ENCODE measurements at places on chromosomes 4 and X.
A peak's percentile ranks its signal among the peaks of the same experiment; 100 is the strongest.

GRCh38 chr4:175413561-175413960 lies 398.5 kb downstream of the GPM6A start:
- DNase-seq, result no peak

DNA sequence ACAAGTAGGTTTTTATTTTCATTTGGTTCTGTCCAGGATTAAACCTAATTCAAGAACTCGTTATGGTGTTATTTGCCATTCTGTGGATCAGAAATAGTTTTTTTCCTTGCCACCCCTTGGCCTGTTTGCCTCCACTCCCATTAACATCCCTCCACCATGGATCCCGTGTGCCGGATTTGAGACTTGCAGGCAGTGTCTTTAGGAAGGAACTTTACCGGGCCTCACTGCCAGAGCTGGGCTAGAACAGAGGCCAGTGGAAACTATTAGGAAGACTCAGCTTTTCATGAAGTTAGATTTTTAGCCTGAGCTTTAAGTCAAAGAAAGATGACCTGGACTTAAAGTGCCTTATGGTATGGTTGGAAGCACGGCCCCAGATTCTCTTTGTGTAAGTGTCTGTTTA lies 2.4 kb downstream of the KLHL2 start:
- DNase-seq, result no peak

DNA sequence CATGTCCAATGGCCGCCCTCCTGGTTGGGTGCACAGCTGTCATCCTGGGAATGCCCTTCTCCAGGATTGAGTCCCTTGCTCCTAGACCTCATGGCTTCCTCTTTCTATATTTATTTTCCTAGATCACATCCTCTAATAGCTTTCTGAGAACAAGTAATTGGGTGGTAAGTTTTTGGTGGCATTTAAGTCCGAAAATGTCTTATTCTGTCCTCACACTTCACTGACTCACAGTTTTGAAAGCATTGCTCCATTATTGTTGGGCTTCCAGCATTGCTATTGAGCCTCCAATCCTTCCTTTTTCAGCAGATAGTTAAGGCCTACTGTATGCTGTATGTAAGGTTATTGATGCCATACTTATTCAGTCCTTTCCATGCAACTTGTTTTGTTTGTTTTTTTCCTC lies 25.9 kb downstream of the PGM2 start:
- no peak for DNase-seq

DNA sequence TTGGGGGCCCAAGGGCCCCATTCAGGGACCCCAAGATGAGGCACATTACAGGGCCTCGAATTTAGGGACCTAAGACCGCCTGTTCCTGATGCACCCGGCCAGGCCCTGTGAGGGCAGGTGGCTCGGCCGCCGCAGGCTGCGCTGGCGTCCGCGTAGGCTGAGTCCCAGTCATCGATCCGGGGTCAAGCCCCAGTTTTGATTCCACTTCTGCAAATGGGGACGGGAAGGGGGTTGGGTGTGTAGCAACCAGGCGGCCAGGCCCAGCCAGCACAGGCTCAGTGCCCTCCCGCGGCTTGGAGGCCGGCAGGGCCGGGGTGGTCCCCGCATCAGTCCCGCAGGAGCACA lies 327 bp downstream of the PNPLA4 start:
- DNase-seq, result no peak

DNA sequence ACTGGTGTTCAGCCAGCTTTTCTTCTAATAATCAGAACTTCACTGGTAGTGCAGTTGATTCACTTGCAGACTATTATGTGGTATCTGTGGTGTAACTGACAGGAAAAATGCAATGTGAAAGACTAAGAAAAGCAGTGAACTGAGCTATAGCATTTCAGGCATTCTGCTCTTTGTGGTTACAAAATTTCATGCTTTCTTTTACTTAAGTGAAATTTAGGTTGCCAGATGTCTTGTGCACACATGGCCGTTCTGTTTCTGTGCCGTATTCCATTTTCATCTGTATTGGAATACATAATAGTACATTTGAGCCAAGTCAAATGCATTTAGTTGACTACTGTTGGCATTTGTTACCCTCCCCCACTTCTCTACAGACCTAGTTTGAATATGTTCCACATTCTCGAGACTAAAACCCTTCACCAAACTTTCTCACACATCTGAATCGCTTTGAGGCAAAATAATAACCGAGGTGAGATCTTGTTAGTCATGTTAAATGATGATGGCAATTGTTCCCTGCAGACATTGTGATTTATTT lies 8.2 kb downstream of the RTL3 start:
- no peak for DNase-seq

DNA sequence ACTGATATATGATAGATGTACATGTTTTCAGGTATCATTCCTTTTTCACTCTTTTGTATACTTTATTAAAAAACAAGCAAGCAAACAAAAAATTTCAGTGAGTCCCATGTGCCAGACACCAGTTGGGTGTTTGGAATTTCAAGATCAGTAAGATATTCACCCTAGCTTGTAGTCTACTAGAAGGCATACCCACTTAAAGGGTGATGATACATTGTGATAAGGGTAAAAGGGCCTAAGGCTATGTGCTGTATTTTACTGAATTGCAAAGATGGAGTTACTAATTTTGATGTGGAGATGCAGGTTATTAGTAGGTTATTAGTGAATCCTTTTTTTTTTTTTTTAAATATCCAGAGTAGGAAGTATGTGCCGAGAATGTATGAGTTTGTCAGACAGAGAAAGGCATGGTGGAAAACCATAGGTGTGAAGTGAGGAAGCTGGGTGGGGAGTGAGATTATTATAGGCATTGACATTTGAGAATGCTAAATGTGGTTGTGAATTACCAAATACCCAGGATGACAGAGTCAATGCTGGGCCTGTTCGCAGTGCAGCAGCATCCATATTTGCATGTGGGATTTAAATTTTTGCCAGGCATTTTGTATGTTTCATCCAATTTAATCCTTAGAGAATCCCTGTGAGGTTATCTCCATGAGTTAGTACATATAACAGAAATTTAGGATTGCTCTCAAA lies 10.1 kb downstream of the STIM2 start:
- no peak for DNase-seq

- no peak for DNase-seq
Measured at GRCh38 chr4:55808186-55808585, 11.4 kb upstream of the EXOC1L start.

GRCh38 chr4:79927931-79928330 lies 145.1 kb downstream of the ANTXR2 start:
- no peak for DNase-seq

DNA sequence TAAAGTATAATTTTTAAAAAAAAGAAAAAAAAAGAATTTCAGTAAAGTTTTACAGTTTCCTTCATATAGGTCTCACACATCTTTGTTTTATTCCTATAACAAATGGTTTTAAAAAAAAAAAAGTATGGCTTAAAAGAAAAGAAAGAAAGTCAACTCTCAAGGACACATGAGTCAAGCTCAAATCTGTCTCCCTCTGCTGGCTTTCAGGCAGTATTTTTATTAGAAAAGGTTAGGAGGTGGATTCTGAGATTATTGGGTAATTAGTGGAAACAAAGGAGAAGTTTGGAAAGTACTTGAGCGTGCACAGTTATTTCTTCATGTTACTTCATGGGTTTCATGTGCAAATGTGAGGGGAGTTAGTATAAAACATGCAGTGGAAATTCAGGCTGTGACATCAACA lies 36.6 kb upstream of the BTC start:
- no peak for DNase-seq

- no peak for DNase-seq
Measured at GRCh38 chrX:104523858-104524257, 42.1 kb upstream of the IL1RAPL2 start.

- DNase-seq, result no peak
Measured at GRCh38 chr4:2177443-2178093, 64.4 kb downstream of the HAUS3 start.

GRCh38 chr4:158811704-158812103 lies 42.9 kb downstream of the FNIP2 start:
- DNase-seq, result peak; percentile 38

- DNase-seq, result no peak
Measured at GRCh38 chr4:86972997-86973396, 38.2 kb downstream of the AFF1 start.

GRCh38 chr4:185261946-185262345 lies 52.5 kb downstream of the SNX25 start:
- DNase-seq, result no peak

DNA sequence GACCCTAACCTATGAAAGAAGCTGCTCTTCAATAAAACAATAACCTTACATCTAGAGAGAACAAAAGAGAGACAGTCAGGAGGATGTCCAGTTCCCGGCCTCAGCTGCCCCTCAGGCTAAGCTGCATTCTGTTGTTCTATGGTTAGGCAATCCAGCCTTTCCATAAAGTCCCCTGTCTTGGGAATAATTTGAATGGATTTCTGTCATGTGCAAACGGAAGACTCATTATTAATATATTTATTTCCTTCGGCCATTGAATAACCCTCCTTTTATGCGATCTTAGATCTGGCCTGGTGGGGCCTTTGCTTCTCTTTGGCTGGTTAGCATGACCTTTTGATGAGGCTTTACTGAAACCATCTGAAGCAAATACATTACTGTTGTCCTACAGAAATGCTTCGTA lies 80.1 kb downstream of the ANKRD50 start:
- DNase-seq, result no peak

DNA sequence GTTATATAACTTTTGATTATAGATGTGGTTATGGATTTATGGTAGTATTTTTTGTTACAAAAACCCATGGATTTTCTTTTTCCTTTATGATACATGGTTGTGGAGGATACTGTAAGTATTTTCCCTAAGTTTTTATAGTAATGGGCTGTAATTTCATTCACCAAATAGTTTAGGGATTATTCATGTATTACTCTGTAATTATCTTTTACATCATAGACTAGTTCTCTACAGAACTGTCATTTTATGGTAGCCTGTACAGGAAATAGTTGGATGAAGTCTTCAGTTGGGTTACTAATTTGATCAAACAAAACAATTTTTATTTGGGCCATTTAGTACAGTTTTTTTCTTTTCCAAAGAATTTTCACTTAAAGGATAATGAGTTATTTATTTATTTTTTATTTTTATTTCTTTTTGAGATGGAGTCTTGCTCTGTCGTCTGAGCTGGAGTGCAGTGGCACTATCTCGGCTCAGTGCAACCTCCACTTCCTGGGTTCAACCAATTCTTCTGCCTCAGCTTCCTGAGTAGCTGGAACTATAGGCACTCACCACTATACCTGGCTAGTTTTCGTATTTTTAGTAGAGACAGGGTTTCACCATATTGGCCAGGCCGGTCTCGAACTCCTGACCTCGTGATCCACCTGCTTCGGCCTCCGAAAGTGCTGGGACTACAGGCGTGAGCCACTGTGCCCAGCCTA lies 42.1 kb downstream of the RBPJ start:
- DNase-seq, result no peak

GRCh38 chr4:88002786-88003185 lies 4.6 kb upstream of the PKD2 start:
- DNase-seq, result no peak

DNA sequence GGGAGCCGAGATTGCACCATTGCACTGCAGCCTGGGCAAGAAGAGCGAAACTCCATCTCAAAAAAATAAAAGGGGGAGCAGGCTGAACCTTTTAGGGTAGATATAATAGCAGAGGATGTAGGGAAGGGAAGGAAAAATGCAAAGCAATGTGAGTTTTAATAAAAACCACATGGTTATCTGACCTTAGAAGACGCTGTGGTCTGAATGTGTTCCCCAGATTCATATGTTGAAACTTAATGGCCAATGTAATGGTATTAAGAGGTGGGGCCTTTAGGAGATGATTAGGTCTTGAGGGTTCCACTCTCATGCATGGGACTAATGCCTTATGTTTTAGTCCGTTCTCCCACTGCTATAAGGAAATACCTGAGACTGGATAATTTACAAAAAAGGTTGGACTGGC lies 114.1 kb upstream of the STX18 start:
- no peak for DNase-seq

GRCh38 chr4:142781114-142781513 lies 65.0 kb downstream of the INPP4B start:
- no peak for DNase-seq

- peak; percentile 77 for DNase-seq
Measured at GRCh38 chr4:36244257-36245082, at the start of gene ARAP2. ARAP2 (minus strand) TSS chr4:36244514; CDS start chr4:36229486, 15,028 bp downstream.

- DNase-seq, result no peak
Measured at GRCh38 chr4:53763813-53764597, 172.7 kb upstream of the LNX1 start.

DNA sequence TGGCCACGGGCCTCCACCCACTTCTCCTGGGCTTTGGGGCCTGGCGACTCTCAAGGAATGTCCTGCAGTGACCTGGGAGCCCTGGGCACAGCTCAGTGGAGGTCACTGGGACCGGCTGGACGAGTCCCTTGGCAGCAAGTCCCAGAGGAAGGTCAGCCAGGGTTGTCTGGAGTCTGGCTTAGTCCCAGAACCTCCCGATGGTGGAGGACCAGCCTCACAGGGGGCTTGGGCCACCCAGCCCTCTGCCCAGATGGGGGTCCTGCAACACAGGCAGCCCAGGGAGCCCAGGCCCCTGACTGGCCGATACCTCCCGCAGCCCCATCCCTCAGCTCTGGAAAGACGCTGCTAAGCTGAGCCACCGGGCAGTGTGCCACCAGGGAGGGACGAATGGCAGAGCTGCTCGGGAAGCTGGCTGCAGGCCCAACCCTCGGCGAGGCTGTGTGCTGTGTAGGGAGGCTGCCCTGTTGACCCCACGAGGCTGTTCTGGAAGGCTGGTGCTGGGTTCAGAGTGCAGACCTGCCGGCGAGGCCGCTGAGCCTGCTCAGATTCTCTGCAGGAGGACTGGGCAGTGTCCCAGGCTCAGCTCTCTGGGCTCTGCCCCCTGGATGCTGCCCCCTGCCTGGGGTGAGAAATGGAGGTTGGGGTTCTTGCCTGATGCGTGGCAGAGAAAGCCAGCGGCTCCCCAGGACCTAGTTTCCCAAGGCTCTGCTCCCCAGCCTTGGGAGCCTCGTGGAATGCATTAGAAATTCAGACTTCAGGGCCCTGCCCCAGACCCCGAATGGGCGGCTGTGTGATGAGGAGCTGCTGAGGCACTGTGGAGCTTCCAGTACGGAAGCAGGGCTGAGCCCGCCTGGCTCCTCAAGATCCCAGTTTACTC lies 61.7 kb downstream of the ADRA2C start:
- no peak for DNase-seq

DNA sequence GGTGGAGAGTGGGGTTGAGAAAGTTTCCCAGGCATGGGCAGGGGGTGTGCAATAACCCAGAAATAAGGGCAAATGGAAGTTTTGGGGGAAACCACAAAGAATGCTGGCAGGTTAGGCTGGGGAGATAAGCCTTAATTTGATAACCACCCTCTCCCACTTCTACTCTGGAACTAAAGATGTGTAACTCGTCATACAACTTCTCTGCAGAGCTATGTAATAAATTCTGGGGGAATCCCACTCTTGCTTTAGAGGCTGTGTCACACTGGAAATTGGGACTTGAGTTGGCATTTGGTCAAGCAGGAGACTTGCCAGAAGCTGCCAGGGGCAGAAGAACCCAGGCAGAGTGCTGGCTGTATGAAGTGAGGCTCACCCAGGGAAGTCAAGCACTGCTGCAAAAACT lies 170.9 kb upstream of the CPEB2 start:
- no peak for DNase-seq

GRCh38 chrX:107168257-107168656 lies 38.0 kb downstream of the NUP62CL start:
- DNase-seq, result no peak

- DNase-seq, result no peak
Measured at GRCh38 chrX:2408856-2409255, 91.9 kb downstream of the DHRSX start.
